ENCODE measurements at places on chromosomes 3 and 15.

- DNase-seq: no peak
These were observed 51.3 kb upstream of the FSTL1 start for GRCh38 chr3:120502116-120502515.

- DNase-seq: no peak
These were observed 10.0 kb downstream of the RAD18 start for GRCh38 chr3:8953313-8953712.

DNA sequence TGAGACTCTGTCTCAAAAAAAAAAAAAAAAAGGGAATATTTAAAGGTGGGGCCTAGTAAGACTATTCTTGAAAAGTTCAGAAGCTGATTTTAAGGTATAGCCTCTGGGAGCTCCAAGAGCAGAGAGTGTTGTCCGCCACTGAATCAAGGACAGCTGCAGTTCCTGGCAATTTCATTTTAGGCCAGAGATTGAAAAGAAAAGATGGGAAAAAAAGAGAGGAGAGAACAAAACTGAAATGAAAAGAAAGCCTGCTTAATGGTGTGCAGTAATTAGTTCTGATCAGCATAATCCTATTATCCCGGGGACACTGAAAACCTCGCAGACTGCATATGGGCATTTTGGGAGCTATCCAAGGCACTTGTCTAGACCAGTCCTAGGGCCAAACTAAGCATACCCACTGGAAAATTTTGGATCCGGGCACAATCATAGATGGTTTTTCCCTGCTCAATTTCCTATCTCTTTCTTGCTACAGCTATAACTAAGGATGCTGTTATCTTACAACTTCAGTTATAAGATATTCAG lies 43.2 kb downstream of the EHHADH start:
- peak; percentile 69 for DNase-seq

DNA sequence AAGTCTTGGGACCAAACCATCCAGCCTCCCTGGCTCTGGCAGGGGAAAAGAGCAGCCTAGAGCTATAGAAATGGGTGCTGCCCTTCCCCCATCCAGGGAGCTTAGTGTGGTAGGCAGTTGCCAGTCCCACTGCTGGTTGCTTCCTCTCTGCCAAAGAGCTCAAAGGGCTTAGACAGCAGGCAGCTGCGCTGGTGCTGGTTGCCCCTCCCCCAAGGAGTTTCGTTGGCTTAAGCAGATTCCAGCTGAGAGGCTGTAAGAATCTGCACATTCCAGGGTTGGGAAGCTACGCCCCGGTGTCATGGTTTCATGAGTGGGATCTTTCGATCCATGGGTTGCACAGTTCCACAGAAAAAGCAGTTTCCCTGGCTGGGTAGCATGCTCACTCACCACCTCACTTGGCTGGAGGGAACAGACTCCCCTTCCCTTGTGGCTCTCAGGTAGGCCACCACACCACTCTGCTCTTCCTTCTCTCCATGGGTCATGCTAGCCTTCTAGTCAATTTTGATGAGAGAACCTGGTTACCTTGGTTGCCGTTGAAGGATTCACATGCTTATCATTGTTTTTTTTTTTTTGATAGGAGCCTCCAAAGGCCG lies 195.1 kb downstream of the EPHA6 start:
- DNase-seq: no peak

All from NCI-H69 (cell line).